ENCODE measurements at places on chromosomes 16 and 17.

DNA sequence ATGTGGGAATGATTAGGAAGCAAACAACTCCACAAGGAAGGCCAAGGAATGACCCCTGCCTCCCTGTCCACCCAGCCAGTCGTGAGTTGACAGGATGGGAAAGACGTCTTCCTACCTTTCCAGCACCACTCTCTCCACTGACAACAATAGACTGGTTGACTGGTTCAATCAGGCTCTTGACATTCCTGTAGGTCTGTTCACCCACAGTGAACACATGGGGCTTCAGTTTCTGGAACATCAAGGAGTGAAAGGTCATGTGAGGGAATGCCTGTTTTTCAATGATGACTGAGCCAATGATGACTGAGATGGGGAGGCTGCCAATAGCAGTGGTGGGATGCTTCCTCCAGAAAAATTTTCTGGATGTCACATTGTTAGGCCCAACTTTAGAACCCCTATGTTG lies 9.6 kb downstream of the MYO19 start:
- no peak for DNase-seq

DNA sequence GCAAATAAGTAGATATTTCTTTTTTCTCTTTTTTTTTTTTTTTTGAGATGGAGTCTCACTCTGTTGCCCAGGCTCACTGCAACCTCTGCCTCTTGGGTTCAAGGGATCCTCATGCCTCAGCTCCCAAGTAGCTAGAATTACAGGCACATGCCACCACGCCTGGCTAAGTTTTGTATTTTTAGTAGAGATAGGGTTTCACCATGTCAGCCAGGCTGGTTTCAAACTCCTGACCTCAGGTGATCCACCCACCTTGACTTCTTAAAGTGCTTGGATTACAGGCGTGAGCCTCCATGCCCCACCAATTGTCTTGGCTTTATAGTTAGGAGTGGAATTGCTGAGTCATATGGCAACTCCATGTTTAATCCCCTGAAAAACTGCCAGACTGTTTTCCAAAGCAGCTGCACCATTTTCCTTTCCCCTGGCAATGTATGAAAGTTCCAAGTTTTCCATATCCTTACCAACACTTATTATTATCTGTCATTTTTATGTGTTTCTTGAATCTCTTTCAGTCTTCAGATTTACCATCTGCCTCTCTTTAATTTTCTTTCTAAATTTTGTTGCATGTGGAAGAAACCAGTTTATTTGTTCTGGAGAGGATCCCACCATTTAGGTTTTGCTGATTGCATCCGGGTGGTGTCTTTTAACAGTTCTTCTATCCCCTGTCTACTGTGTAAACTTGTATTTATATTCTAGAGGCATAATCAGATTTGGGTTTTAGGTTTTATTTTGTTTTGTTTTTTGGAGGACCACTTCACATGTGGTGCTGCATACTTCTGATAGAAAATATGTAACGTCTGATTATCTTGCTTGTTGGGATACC lies 9.9 kb upstream of the CES3 start:
- no peak for DNase-seq

- DNase-seq = no peak
These were observed 37.2 kb upstream of the NUFIP2 start for GRCh38 chr17:29331075-29331707.

DNA sequence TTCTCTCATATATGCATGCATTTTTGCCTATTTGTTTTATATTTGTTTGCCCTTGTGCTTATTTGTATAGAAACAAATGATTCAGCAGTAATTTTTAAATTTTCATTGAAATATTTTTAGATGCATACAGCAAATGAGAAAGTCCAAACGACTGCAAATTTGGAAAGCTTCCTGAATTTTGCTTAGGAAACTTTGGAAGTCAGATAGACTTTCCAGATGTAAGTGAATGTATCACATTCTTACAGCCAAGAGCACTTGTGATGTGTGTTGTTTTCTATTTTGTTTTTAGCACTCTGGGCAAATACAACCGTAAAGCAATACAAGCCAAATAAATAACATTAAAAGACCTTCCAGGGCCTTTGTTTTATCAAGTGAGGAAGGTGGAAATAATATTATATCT lies 680.8 kb upstream of the CDH8 start:
- no peak for DNase-seq

- DNase-seq = no peak
These were observed 6.3 kb downstream of the TBC1D16 start for GRCh38 chr17:80029258-80029974.

DNA sequence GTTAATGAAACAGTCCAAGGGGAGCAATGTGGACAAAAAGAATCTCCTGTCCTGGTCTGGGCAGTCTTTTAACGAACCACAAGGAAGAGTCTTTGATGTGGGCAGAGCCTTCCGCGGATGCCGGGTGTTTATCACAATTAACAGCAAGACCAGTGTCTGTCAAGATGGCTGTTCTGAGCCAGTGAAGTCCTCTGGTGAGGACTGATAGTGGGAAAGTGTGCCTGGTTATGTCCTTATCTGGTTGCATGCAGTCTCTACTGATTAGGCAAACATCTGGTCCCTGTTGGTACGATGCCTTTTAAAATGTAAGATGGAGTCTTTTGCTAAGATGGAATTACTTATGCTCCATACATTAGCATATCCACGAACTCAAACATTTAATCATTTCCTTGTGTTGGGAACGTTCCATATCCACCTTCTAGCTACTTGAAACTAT lies 88.5 kb downstream of the ZNF18 start:
- no peak for DNase-seq

- no peak for DNase-seq
These were observed 54.3 kb downstream of the MRM1 start for GRCh38 chr17:36655726-36656125.

DNA sequence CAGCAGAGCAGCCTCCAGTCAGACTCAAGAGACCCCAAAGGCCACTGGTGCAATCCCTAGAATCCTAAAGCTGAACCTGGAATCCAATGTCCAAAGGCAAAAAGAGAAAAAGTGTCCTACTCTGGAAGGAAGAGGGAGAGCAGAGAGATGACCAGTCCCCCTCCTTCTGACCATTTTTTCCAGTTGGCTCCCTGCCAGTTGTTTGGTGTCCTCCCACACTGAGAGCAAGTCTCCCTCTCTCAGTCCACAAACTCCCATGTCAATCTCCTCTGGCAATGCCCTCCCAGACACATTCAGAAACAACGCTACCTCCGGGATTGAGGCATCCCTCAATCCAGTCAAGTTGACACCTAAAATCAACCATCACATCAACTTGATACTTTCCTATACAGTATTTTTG lies 4.3 kb upstream of the CLEC19A start:
- no peak for DNase-seq

- no peak for DNase-seq
These were observed 33.1 kb downstream of the COG4 start for GRCh38 chr16:70490261-70490660.

GRCh38 chr16:1788095-1788707 lies 5.3 kb downstream of the IGFALS start:
- DNase-seq = no peak

DNA sequence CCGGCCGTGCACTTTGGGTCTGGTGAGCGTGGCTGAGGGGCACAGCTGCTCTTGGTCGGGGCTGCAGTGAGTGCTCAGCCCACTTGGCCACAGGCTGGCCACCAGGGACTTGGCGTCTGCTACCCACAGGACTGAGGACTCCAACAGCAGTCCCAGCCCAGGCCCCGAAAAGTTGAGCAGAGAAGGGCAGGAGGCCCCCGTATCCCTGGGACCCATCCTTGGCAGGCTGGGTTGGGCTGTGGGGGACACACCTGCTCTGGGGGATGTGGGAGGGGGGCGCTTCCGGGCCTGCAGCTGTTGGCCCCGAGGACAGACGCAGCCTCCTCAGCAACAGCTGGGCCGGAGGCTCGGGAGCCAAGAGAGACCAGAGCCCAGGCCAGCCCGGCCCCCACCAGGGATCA lies 19.4 kb upstream of the SSTR5 start:
- no peak for DNase-seq

GRCh38 chr16:69399361-69399760 lies 13.6 kb upstream of the TERF2 start:
- no peak for DNase-seq

DNA sequence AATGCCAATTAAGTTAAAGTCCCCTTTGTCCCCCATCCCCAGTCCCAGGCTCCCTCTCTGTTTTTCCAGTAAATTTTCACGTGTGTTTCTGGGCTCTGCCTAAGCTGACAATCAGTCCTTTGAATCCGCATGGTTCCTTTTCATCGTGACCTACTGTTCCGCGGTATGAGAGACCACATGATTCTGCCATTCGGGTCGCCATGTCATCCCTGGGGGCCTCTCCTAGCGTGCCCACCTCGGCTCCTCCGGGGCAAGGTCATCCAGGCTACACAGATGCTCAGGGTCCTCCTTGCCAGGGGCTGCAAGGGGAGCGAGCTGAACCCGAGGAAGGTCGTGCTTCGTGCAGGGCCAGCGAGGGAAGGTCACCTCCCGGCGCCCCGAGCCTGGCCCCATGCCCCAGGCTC lies 157.6 kb downstream of the RAB11FIP4 start:
- peak; percentile 43 for DNase-seq

DNA sequence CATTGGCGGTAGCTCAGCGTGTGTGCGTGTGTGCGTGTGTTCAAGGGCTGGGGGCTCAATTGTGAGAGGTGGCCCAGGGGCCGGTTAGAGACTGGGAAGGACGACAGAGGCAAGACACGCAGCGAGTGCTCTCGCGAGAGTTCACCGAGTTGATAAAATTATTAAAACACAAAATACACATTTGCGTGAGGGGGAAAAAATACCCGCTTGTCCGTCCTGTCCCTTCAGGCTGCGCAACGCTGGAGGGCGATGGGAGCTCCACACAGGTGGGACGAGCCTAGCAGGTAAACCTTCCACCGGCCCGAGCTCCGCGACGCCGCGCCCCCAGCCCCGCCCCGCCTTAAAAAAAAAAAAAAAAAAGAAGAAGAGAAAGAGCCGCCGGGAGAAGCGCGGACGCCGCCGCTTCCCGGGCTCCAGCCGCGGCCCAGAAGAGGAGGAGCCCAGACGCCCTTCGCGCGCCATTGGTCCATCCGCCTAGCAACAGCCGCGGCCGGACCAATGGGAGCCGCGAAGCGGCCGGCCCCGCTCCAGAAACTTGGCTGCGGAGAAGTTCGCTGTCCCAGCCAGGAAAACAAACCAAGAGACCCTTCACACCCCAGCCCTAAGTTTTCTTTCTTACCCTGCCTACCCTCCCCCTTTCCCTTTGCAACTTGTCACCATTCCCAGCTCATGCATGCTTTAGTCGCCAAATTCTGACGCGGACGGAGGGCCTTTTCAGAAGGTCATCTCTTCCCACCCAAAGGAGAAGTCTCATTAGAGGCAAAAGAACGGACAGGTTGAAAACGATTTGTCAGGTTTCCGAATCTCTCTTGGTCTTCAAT lies 169.9 kb upstream of the MAF start:
- DNase-seq = peak; percentile 60

- no peak for DNase-seq
These were observed 1.3 kb upstream of the KRTAP4-7 start for GRCh38 chr17:41082626-41083025.

- DNase-seq = no peak
These were observed 3.6 kb upstream of the ZMYND15 start for GRCh38 chr17:4735876-4736651.

DNA sequence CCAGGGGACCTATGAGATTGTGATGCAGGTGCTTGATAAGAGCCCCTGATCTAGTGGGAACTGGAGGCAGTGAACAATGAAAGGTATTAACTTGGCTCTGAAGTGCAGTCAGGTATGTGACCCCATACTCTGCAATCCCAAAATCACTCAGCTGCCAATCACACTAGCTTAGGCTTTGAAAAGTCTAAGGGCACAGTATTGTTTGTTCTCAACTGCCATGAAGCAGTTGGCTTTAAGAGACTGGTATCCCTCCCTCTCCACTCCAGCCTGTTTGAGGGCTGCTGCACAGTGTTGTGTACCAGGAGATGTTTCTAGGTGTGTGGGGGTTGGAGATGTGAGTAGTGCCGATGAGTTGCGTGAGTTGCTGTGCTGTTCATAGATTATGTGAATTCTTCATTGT lies 2.4 kb downstream of the YPEL2 start:
- DNase-seq = no peak

GRCh38 chr16:74463888-74464287 lies 42.6 kb upstream of the CLEC18B start:
- DNase-seq = no peak

DNA sequence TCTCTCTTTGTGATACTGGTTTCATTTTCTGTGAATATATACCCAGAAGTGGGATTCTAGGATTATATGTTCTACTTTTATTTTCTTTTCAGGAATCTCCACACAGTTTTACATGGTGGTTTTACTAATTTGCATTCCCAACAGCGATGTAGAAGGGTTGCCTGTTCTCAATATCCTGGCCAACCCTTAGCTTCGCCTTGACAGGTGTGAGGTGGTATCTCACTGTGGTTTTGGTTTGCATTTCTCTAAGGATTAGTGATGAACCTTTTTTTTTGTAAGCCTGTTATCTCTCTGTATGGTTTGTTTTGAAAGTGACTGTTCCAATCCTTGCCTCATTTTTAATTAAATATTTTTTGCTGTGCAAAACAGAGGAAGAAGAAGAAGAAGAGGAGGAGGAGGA lies 937.7 kb downstream of the CDH8 start:
- no peak for DNase-seq

GRCh38 chr16:25140459-25140858 lies 28.9 kb downstream of the LCMT1 start:
- DNase-seq = no peak

GRCh38 chr16:1042049-1042744 lies 30.4 kb upstream of the SSTR5 start:
- DNase-seq = no peak

DNA sequence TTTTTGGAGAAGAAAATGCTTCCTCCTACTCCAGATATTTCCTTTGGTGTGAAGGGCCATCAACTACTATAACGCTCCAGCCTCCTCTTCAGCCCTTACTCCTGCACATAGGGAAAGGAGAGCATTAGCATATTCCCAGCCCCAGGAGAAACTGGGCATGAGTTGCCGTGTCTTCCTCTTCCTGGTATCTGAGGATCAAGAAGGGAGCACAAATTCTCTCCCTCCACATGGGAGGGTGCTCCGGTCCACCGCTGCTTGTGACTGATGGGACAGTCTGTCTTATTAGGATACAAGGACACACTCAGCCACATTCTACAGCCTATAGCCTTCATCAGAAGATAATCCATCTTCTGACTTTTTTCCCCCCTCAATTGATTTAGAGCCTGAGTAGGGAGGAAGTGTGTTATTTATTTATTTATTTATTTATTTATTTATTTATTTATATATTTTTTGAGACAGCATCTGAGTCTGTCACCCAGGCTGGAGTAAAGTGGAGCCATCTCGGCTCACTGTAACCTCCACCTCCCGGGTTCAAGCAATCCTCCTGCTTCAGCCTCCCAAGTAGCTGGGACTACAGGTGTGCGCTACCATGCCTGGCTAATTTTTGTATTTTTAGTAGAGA lies 16.6 kb upstream of the CYB5B start:
- no peak for DNase-seq

Measured in stimulated activated naive CD4-positive, alpha-beta T cell treated with Interleukin-2 at 50 U/mL for 16 hours (primary cell).